SW480 (cell line): ENCODE measurements at places on chromosomes 12 and 14.

DNA sequence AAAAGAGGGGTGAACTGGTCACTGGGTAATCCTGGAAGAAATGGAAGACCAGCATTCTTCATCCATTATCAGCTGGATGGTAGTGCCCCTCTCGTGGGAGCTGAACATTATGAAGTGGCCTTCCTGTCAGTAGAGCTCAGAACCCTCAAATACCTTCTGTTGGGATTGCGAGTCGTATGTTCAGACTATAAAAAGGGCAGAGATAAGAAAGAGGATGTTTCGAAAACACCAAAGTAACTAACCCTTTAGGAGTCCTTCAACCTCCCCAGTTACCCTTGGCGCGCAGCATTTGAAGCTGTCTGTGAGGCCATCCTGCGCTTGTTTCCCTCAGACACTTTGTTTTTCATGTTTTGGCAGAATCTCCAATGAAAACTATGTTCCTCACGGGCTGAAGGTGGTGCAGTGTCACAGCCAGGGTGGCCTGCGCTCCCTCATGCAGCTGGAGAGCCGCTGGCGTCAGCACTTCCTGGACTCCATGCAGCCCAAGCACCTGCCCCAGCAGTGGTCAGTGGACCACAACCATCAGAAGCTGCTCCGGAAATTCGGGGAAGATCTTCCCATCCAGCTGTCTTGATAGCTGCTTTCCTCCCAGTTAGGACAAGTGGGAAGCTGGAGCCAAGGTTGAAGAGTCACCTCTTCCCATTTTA is 19.3 kb upstream of the GALNT16 start:
- DNase-seq = no peak

DNA sequence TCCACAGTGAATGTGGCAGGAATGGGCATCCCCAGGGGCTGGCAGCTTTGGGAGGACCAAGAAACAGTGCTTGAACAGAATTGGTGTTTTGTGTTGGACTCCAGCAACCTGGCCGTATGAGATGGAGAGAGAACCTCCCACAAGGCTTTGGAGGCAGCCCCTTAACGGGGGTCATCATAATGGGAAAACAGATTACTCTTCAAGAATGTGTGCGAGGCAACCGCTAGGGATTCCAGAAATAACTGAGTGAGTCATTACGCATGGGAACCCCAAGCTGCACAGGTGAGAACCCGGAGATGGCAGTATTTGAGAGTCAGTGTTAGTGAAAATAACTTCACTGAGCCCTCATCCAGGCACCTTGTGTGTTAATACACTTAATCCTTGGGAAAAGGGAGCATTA is 567.8 kb upstream of the TBX3 start:
- peak; percentile 23 for DNase-seq

GRCh38 chr14:83923842-83924241 is 1606.1 kb upstream of the FLRT2 start:
- no peak for DNase-seq

GRCh38 chr12:123916729-123917128 is 55.9 kb downstream of the CCDC92 start:
- peak; percentile 85 for DNase-seq

- no peak for DNase-seq
Observed at GRCh38 chr12:111186347-111186746, 182.5 kb downstream of the PHETA1 start.

DNA sequence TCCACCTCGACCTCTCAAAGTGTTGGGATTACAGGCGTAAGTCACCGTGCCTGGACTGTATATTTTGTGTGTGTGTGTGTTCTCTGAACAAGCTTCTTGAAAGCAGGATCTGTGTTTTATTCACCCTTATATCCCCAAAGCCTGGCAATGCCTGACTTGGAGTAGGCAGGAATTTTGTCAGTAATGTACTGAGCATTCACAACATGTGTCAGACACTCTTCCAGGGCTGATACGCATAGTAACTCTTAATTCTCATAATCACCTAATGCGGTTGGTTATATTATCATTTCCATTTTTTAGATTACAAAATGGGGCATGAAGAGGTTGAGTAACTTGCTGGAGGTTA is 50.4 kb upstream of the PLEKHG3 start:
- no peak for DNase-seq

DNA sequence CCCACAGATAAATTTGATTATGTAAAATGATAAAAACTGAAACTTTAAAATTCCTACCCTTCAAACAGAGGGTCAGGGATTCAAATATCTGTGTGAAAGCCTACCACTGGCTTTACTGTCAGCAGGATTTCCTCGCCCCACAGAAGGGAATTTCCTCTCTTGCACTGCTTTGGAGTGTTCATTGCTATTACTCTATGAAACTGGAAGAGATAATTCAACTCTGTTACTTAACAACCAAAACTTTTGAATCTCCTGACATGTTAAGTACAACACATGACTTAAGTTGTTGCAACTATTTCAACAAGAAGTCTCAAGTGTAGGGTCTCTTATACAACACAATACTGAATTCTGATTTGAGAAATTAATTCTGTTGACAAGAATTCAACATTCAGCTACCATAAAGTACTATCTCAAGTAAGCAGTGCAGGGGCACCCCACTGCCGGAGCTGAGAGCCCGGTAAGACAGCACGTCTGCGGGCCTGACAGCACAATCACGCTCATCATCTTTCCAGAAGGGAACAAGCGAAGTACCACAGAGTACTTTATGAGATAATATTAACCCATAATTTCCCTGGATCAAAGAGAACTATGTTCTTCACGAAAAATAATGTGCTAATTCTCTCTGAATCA is 22.9 kb downstream of the DICER1 start:
- no peak for DNase-seq

- DNase-seq = no peak
Observed at GRCh38 chr12:96054244-96054610, 18.8 kb upstream of the LTA4H start.

- no peak for DNase-seq
Observed at GRCh38 chr14:106665814-106666213, 1139.4 kb downstream of the TMEM121 start.

GRCh38 chr14:60515511-60516289 is 6.8 kb downstream of the SIX6 start:
- no peak for DNase-seq
